ENCODE measurements at places on chromosomes 12 and 14. TPM values are rescaled to one million over a fixed set of nuclear protein-coding genes. Genes with fewer than 3 reads are reported as not detected.

DNA sequence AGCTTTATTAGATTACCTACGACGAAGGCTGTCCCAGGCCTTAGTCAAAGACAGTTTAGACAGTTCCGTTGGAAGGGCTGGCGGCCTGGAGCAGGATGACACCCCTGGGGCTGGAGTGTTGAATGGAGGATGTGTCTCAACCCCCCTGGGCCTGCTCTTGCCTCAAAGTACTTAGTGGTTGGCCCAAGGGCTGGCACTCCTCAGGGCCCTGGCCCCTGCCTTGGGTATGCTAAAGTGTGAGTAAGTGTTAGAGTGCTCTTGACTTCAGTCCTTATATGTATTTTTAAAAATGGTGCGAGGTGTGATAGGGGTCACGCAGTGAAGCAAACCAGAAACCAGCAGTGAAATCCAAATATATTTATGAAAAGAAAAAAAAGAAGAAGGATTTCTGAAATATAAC lies 261.6 kb downstream of the KTN1 start:
- no peak for DNase-seq

DNA sequence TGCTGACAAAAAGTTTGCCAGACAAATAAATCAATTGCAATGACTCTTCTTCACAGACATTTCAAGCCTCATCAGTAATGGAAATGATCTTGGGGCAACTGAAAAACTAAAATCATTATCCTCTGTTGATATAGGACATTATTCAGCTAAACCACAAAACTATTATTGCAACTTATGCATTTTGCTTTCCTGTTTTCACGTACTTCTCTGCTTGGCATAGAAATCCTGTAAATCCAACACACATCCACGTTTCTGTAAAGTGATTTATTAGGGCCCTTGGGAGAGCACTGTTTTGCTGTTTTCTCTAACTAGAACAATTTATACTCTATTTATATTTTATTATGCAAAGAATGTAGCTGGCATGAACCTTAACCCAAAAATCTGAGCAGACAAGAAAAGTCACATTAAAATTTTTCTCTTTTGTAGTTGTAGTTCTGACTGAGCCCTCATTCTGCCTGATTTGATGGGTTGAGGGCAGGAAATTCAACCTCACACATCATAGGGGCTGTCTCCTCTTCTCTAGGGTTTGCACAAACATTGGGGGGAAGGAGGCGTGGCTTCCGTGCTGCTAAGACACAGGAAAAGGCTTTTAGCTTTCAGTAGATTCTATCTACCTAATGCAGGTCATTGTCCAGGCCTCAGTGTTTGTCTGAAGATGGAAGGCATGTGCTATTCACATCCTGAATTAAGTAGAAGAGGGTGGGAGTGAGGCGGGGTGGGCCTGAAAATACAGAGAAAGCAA lies 11.5 kb upstream of the NUP107 start:
- peak; percentile 66 for DNase-seq

GNPNAT1 gene
- polyA plus RNA-seq: 6.5 TPM

GRCh38 chr14:96617635-96618034 lies 115.5 kb downstream of the PAPOLA start:
- DNase-seq: no peak

OR4E2 gene
- not detected for polyA plus RNA-seq

GRCh38 chr12:72053604-72054003 lies 115.0 kb downstream of the TPH2 start:
- DNase-seq: no peak

- no peak for DNase-seq
These were observed 19.3 kb downstream of the MBIP start for GRCh38 chr14:36301159-36301558.

CAND1 gene
- 38.9 TPM for polyA plus RNA-seq

DNA sequence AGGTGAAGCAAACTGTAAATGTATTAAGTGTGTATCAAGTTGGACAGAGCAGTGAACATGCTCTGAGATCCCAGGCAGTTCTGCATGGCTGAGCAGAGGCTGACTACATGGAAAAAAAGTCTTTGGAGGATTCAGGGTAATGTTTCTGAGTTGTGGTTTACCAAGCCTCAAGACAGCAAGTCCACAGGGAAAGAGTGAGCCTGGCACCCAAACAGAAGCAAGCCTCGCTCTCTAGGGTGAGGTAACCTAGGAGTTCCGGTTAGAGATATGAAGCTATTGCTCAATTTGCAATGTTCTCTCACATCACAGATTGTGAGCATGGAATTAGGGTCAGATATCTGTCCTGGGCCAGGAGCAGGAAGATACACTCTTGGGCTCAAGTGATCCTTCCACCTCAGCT lies 158.6 kb downstream of the MON2 start:
- no peak for DNase-seq

DNA sequence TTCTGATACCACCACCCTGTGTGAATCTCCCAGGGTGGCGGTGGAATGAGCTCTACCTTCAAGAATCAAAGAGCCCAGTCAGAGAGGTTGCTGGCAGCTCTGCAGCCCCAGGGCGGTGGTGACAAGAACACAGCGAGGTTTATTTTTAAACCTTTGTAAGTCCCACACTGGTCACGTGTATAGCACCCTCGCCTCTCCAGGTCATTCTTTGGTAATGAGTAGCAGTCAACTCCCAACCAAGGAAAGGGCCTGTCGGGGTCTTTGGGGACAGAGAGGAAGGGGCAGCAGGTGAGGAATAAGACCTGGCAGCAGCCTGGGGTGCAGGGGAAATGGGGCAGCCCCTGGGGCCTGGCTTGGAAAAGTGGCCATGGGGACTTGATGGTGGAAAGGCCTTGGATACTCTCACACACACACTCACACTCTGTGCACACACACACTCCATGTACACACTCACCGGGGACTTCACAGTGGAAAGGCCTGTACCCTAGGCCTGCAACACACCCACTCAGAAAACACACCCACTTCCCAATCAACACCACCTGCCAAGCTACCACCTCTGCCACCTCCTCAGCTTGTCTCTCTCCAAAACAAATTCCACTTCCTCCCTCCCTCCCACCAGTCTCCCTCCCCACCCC lies 178.6 kb downstream of the DPF3 start:
- peak; percentile 43 for DNase-seq

DNA sequence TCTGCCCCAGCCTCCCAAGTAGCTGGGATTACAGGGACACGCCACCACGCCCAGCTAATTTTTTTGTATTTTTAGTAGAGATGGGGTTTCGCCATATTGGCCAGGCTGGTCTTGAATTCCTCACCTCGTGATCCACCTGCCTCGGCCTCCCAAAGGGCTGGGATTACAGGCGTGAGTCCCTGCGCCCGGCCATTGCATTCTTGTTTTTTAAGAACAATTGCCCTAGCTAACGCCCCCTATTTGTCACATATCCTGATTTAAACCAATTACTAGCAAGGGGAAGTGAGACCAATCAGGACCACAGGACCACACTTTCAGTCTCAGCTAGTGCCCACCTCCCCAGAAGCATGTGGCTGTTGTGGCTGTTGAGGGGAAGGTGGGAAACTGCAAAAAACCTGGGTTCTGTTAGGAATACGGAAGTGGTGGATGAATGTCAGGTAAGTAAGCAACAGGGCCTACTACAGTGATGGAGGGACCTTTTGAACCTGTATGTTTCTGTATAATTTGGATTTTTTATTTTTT lies 37.8 kb upstream of the NFYB start:
- no peak for DNase-seq

- DNase-seq: no peak
These were observed 88.6 kb downstream of the NINJ2 start for GRCh38 chr12:574475-575128.

SYNDIG1L gene
- polyA plus RNA-seq: not detected

GRCh38 chr12:7948589-7949260 lies 12.7 kb upstream of the SLC2A3 start:
- DNase-seq: no peak

RERG gene
- not detected for polyA plus RNA-seq

DNA sequence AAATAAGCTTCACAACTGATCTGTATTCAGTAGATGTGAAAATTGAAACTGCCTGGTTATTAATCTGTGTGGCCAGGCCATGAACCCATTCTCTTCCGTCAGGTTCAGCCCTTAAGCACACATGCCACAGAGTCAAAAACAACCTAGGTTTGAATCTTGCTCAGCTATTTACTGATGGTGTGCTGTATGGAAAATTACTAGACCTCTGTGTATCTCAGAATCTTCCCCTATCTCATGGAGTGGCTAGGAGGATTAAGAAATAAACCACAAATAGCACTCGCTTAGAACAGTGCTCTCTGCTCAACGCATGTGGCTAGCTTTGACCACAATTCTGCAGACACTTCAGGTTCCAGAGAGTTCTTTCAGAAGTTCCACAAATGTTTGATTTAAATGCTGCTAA lies 240.7 kb upstream of the PLEKHG7 start:
- DNase-seq: peak; percentile 57

DNA sequence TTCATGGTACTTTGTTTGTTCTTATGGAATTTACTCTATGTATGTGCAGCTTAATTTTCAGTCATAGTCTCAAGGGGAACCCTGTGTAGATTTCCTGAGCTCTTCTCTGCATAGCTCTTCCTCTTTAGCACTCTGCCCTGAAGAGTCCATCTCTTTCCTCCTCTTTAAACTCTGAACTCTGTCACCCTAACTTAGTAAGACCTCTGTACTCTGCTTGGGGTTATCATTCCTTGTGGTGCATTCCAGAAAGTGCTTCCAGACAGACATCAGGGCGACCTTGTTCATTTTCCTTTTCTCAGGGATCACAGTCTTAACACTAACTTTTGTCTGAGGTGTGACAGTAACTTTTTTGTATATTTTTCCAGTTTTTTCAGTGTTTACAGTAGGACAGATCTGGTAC lies 179.3 kb downstream of the RAD51B start:
- no peak for DNase-seq

ZFP36L1 gene
- 36.6 TPM for polyA plus RNA-seq

- no peak for DNase-seq
These were observed 412.6 kb downstream of the MDGA2 start for GRCh38 chr14:47262801-47263200.

- no peak for DNase-seq
These were observed 295.2 kb downstream of the SLC16A7 start for GRCh38 chr12:59890896-59891579.

KIF26A gene
- polyA plus RNA-seq: not detected

- no peak for DNase-seq
These were observed 17.3 kb upstream of the KRT86 start for GRCh38 chr12:52257074-52257551.

GRCh38 chr12:86170051-86170450 lies 86.1 kb downstream of the MGAT4C start:
- no peak for DNase-seq

SERPINA1 gene
- 5.5 TPM for polyA plus RNA-seq

ACRBP gene
- 4.2 TPM for polyA plus RNA-seq

DNA sequence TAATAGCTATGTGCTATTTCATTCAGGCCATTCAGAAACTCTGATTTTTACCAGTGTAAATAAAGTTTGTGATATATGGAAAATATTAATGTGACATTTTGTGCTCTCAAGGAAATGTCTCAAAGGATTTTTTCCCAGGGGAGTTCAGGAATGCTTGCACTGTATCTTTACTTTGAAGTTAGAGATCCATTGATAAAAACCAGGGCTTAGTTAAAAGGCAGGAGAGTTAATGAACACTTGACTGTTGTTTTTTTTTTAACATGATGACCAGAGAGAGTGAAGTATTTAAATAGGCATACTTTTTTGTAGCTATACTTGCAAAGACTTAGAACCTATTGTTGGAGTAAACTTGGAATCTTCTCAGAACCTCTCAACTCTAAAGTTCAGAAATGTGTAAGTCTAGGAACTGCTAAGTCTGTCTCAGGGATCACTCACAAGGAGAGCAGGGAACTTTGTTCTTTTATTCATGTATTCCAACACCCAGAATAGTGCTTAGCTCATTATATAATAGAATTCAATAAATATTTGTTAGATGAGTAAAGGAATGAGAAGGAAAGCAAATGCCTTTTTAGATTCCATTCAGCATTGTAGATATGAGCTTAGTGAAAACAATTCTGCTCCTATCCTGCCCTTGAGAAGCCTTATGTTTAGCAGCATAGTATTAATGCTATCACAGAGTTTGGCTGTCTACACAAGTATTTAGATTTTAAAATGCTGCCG lies 117.5 kb downstream of the DAAM1 start:
- no peak for DNase-seq

DNA sequence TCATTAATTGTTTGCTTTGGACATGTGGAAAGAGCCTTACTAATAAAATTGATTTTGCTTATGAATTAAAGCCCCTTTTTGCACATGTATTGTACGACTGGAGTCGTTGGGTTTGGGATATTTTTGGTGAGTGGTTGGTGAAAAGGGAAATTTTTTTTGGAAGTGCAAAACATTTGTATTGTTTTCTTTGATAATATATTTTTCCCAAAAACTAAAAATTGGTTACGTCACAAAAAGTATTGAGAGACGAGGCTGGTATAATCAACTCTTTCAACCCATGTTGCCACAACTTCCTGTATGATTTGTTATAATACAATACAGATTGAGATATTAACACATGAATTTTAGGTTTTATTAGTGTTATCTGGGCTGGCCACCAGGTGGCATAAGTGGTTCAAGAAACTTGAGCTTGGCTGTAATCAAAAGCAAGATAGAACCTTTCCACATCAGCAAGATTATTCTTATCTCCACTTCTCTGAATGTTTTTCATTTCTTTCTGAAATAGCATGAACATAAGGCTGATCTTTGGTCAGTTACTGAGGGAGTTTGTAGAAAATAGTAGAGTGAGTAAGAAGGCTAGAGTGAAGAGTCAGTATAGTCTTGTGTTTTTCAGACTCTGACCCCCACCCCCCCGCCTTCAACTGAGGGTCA lies 8.7 kb downstream of the NGDN start:
- peak; percentile 48 for DNase-seq

P2RX2 gene
- polyA plus RNA-seq: not detected

GRCh38 chr14:93832081-93832480 lies 43.8 kb upstream of the PRIMA1 start:
- no peak for DNase-seq

DNA sequence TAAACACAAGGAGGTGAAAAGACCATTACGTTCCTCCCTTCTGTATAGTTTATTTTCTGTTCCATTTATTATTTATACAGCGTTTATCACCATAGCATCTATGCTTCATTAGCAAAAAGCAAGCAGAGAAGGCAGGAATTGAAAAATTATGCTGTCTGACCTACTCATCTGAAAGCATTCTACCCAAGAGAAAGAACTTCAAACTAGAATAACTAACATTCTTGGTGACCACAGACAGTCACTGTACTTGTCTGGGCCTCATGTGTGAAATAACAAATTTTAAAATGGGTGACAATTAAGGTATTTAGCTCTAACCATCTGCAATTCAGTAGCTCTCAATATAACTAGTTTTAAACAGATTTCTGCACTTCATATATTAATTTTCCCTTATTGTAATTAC lies 29.3 kb upstream of the PDE3A start:
- DNase-seq: no peak

IFI27 gene
- polyA plus RNA-seq: not detected
